Progenitor cell of endocrine pancreas (in vitro differentiated cells): ENCODE measurements at places on chromosomes 11 and 22. TPM values are rescaled to one million over a fixed set of nuclear protein-coding genes. Genes with fewer than 3 reads are reported as not detected.

Gene OR10A2
- not detected in 2 replicates for total RNA-seq

Gene DENND6B
- total RNA-seq, result 35.1 and 36.4 TPM in 2 replicates

Gene TTC38
- total RNA-seq, result 43.4 and 47.3 TPM in 2 replicates

Gene MMP13
- not detected in 2 replicates for total RNA-seq
